T-helper 2 cell (primary cell): ENCODE measurements at places on chromosomes 2 and 18.

DNA sequence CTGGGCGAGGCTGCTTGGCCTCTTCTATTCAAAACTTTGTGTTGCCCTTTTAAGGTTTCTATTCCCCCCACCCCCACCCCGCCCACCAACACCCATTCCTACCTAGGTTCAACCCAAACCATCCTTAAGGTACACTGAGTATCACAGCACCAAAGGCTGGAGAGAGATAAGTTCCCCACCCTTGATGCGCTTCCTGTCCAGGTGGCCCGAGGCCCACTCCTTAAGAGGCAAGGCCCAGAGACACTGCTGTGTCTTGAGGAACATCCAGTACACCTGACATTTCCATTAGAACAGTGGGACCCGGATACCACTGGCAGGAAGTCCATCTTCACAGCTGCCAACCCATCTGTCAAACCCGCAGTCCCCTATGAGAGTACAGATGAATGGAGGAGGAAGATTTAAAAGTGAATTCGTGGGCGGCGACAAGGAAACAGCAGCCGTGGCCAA lies 277 bp upstream of the INPP1 start:
- no peak for DNase-seq

DNA sequence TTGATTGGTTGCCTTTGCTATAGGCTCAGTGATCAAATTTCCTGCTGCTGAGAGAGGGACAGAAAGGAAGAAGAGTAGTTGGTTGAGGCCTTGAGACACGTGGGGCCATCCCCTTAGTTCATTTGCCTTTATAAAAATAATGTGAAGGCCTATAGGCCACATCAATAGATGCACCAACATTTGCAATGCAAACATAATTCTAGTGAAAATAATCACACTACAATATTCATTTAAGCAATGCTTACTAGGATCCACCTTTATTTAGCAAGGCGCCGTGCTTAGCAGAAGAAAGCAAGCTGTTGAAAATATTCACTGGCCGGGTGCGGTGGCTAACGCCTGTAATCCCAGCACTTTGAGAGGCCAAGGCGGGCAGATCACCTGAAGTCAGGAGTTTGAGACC lies 105.3 kb upstream of the CXCR4 start:
- no peak for DNase-seq

- DNase-seq, result no peak
Measured at GRCh38 chr18:9453283-9453682, 22.0 kb upstream of the RALBP1 start.

DNA sequence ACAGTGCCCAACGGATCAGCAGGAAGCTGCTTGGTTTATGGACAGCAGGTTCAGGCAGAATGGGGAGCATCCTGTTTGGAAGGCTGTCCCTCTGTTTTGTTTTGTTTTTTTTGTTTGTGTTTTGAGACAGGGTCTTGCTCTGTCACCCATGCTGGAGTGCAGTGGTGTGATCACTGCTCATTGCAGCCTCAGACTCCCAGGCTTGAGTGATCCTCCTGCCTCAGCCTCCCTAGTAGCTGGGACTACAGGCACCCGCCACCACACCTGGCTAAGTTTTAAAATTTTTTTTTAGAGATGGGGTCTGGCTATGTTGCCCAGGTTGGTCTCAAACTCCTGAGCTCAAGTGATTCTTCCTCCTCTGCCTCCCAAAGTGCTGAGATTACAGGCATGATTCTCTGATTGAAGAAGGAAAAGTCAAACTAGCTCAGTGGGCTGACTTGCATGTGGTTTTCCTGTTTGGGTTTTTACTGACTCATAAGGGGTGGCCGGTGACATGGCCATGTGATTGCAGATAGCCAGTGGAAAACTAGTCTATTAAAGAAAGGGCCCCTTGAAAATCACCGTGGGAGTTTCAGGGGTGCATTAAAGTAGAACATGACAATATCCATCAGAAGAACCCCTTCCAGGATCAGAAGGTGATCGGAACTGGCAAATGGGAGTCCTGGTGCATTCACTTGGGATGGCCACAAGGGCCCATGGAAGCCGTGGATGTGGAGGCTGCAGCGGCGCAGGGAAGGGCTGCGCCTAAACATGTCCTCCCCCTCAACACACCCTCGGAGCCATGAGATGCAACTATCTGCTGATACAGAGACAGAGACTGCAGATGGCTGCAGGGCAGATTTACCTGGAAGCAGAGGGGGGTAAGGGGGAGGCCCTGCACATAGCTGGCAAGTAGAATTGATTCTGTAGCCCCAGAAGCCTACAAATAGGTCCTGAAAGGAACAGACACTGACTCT lies 26.5 kb downstream of the AQP12B start:
- DNase-seq, result no peak

GRCh38 chr18:48569915-48570264 lies 31.1 kb downstream of the CTIF start:
- DNase-seq, result no peak

GRCh38 chr2:19538411-19538963 lies 180.1 kb upstream of the OSR1 start:
- no peak for DNase-seq

- DNase-seq, result no peak
Measured at GRCh38 chr18:36700955-36701354, 127.8 kb downstream of the TPGS2 start.

GRCh38 chr18:70423120-70423519 lies 134.3 kb downstream of the SOCS6 start:
- DNase-seq, result no peak

- no peak for DNase-seq
Measured at GRCh38 chr2:26000561-26001082, 18.3 kb upstream of the KIF3C start.

DNA sequence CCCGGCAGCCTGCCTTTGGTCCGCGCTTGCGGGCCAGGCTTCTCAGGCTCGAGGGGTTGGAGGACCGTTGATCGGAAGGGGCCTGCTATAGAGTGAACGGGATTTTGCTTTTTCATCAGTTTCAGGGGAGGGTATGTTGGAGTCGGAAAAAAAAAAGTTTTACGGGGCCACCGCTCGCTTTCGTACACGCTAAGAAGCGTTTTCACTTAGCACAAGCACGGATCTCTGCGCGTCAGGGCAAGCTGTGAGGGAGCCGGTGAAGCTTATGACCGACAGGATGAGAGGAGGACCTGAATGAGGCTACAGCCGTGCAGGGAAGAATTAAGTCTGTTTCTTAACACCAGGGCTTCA lies 443 bp downstream of the CPSF3 start:
- peak; percentile 12 for DNase-seq

DNA sequence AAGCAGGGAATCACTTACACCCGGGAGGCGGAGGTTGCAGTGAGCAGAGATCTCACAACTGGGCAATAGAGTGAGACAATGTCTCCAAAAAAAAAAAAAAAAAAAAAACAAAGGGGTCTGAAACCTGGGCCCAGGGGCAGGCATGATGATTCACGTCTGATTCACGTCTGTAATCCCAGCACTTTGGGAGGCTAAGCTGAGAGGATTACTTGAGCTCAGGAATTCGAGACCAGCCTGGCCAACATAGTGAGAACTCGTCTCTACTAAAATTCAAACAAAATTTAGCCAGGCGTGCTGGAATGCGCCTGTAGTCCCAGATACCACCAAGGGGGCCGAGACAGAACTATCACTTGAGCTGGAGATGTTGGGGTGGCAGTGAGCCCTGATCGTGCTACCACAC lies 30.3 kb downstream of the TEX44 start:
- DNase-seq, result no peak

DNA sequence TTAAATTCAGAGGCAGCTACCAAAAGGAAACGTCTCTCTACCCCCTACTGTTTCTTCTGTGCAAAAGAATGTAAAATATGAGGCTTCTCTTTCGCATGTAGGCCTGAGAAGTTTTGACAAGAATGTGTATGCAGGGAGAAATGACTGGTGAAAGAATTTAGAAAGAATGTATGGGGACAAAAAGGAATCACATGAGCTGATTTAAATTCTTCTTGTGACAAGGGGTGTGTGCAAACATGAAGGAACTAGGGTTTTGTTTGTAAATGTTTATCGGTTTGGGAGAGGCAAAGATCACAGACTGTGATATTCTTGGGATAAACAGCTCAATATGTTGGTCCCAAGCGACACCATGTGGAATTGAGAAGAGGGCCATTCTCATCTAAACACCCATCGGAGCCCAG lies 345.2 kb upstream of the VRK2 start:
- no peak for DNase-seq

DNA sequence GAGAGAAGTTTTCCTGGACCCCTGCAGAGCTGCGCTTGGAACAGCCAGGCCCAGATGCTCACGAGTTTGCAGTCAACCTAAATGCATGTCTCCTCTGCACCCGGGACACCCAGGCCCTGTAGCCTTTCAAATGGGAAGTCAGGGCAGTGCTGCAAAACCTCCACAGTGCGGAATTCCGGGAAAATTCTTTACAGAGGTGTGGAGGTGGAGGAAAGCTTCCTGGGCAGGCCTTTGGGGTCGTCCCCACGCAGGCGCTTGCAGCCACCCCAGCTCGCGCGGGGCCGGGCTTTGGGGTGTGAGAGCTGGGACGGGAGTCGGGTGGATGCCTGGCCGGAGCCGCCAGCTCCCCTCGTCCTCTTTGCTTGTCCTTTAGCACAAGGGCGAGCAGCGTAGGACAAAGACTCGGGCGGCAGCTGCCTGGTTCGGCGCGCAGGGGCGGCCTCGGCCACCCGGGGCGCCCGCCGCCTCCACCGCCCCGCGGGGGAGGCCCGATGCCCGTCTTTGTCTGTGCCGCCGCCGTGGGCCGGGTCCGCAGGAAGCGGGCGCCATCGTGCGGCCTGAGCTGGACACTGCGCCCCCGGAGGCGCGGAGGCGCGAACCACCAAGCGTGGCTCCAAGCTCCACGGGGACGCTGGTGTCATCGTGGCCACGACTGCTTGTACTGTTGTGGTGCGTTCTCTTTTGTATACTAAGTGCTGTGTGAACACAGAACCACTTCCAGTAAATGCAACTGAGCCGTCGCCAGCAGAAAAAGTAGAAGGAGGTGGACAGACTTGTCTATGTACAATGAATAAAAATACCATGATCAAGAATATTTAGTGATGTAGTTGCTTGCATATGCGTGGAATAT lies 28.2 kb upstream of the BCL11A start:
- peak; percentile 27 for DNase-seq

DNA sequence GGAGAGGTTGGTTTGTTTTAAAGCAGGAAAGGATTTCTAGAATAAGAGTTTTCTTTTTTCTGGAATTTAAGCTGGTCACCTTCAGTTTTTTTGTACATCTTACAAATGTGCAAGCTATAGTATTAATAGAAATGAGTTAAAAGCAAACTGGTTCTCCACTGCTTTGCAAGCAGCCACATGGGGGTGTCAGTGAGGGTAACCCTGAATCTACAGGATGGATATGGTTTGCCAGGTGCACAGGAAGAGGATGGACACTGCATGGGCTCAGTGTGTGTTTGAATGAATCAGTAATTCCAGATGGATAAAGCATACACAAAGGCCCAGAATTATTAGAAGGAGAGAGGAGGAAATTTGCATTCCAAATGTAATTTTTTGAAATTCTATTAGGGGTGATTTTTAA lies 89.0 kb downstream of the MAPRE2 start:
- no peak for DNase-seq

DNA sequence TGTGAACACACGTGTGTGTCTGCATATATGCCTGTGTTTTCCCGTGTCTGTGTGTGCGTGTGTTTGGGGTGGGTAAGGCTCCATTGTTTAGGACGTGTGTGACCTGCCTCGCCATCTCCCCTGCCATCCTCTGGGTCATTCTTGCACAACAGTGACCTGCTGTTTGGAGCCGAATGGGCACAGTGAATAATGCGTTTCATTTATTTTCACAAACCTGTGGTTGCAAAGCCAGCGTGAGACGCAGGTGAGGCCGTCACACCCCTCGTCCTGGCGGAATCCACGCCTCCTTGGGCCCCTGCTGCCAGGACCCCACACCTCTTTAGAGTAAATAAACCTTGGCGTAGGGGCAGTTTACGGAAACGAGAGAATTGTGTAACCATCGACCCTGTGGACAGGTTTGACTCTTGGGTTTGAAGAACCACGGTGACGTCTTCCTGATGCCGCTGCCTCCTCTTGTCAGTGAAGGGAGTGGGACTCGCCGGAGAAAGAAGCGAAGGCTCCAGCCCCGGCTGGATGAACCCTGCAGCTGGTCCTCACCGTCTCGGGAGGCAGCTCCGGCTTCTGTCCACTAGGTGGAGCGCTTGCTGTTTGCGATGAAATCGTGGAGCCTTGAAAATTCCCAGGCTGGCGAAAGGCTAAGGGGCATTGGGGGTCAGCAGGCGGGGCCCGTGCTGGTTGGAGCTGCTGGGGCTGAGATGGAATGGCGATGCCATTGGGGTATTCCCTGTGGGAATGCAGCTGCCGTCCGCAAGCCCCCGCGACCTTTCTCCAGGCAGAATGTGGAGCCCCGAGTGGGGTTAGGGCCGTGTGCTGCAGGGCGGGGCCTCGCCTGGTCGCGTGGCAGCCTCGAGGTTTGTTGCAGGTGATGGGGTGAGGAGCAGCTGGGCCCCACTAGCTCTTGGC lies 81.1 kb downstream of the RTP5 start:
- peak; percentile 39 for DNase-seq

- no peak for DNase-seq
Measured at GRCh38 chr2:185219981-185220380, 518.6 kb upstream of the FSIP2 start.

GRCh38 chr18:51195451-51196117 lies 1.9 kb downstream of the MEX3C start:
- peak; percentile 11 for DNase-seq

DNA sequence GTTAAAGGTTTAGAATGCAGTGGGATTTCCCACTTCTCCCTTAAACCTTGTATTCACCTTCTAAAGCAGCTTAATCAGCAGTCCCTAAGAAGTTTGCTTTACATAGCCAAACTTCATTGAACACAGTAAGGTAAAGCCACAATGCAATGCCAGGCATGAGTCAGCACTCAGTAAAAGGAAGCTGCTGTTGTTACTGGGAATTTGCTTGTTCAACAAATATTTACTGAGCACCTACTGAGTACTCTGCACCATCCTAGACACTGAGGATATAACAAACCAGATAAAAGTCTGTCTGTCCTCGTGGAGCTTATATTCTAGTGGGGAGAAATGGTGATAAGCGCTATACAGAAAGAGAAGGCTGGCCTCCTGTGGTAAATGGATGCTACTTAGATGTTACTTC lies 162.7 kb downstream of the PKP4 start:
- DNase-seq, result no peak

DNA sequence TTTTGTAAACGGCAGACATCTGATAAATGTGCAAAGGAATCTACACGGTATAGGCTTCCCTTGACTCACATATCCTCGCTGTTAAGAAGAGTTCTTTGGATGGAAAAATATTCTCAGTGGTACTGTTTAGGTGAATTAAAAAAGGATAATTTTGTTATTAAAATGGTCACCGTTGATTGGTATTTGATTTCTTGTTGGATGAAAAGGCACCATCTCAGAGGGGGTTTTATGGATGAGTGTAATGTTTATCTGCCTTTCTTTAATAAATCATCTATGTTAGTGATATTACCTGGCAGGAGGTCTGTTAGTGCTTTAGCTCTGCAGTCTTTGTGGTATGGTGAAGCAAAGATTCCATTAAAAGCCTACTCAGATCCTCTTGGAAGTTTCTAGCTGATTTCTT lies 92.3 kb downstream of the MGAT5 start:
- no peak for DNase-seq

DNA sequence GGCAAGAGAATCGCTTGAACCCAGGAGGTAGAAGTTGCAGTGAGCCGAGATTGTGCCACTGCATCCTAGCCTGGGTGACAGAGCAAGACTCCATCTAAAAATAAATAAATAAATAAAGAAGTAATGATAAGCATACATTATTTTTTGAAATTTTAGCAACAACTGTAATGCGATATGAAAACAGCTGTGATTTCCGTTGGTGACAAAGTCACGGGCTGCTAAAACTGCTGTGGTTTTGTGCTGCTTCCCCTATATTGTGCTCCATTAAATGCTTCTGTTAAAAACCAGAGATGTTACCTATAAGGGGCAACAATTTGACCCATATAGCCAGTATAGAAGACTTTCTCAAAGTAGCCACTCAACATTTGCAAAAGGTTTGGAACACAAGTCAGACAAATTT lies 8.3 kb downstream of the TRIM54 start:
- DNase-seq, result no peak
